ENCODE measurements at places on chromosomes 4 and X.

- DNase-seq: no peak
Observed at GRCh38 chr4:79227860-79228259, 98.0 kb downstream of the NAA11 start.

DNA sequence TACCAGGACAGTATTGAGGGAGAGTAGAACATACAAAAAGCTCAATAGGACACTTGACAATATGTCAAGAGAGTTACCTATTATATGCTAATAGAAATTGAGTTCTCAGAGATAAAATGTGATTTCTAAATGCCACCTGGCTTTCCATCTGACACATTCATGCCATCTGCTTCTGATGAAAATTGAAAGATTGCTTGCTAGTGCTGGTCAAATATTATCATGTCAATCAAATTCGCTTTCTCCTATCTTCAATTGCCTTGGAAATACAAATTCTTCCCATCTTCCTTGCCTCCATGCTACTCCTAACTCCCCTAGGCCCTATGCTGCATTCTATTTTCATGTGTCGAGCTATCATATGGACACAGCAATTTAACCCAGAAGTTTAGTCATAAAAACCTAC, 1076.9 kb downstream of the ARAP2 start:
- DNase-seq: no peak

- no peak for DNase-seq
Observed at GRCh38 chrX:123976706-123977316, 15.3 kb downstream of the STAG2 start.

GRCh38 chr4:98786866-98787265, 128.5 kb upstream of the TSPAN5 start:
- DNase-seq: no peak

- DNase-seq: no peak
Observed at GRCh38 chrX:29242856-29243255, 655.6 kb downstream of the IL1RAPL1 start.

DNA sequence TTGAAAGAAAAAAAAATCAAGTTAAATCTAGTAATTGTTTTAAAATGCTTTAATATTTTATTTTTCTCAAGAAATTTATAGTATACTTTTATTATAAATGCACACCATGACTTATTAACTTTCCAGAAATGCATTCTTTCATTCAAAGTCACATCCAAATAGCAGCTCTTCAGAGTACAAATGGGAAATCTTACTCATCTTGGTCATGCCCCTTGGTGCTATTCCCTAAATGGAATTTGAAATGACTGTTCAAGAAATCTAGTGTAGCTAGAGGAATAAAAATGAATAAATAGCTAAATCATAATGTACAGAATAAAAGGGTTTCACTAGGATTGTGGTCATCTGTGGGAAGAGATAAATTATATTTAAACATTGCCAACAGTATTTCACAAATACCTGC, 1139.7 kb downstream of the PCDH18 start:
- DNase-seq: no peak

DNA sequence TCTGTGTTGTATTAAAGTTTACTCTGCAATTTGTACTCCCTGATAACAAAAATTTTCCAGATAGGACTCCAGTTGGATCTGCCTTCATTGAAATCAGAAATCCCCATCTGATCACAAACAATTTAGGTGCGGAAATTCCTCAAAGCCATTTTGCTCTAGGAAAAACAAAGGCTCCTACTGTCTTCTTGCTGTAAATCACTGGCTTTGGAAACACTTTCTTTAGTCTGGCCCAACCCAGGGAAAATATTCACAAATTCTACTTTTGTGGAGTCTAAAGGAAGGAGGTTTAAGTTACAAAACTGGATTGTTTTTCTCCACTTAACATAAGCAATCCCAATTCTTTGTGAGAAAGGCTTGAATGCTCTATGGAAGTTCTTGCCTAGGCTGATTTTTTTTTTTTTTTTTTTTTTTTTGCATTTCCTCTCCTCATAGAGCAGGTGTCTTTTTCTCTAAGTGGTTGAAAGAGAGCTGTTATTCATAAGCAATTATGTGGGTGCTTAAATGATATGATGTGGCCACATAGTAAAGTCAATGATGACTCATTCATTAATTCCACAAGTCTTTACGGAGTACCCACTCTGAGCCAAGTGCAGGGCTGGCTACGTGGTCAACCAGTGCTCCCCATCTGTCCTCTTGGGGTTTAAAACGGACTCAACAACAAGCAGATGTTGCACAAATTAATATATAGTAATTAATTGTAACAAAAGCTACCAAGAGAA, 261.4 kb downstream of the LDB2 start:
- no peak for DNase-seq

DNA sequence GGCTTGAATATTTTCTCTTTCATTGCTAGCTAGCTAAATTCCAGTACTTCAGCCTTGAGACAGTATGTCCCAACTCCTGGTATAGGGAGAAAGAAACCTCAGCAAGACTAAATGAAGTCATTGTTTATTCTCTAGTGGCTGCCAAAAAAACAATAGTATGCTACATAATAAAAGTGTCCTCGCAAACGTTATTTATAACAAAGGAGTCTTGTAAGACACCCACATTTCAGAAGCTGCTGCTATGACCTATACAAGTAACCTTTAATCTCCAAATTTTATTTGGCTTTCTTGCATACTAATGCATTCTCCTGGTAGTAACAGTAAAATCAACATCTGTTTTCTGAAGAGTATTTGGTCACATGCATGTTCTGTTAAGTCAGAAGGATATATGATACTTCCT, 28.8 kb downstream of the NEK1 start:
- DNase-seq: no peak

DNA sequence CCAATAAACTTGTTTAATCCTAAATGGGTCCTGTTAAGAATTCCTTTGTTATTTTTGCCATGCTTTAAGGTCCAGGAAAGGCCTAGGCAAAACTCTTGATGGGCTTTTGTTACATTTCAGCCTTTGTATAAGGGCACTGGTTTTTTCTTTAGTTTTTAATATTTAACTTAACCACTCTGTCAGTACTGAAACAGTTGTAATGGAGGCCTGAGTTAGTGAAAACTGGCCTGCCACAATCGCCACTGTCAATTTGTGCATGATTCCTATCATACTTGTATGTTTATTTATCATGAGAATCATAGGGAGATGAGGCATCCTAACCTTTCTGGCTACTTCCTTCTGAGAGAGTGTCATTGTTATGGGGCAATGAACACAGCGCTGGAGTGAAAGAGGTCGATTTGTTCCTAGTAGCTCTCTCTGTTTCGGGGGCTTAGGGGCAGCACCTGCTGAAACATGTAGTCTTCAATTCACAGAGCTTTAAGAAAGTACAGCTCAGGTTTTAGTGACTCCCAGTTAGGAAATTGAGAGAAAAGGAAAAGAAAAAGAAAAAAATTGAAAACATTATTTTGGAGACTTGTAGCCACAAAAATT, 393.8 kb upstream of the FSTL5 start:
- DNase-seq: no peak

DNA sequence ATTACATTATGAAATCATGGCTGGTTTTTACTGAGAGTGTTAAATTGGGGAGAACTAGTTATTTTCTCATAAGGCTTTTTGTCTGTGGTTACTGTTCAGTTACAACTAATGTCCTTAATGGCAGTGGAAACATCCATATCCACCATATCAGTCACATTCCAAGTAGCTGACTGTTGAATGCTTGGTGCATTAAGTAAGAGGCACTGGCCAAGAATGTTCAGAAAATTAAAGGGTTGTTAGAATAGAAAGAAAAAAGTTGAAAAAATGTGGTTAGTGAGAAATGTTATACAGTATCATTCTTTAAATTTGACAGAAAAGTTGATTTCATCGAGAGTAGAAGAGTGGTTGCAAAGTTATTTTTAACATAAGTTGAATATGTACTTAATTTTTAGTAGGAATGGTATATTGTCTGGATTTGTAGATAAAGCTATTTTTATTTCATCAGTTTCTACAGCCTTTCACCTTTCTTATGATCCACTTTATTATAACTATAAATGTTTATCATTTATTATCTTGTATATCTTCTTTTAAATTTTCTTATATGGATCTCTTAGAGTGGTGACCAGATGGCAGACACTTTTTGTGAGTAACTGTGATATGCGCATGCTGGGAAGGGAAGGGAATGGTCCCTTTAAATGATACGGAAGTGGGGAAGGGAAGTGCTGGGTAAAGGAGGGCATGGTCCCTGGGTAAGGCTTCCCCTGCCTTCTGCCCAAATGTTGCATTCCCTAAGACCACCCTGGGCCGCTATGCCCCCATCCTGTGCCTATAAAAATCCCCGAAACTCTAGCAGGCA, 2407.1 kb downstream of the ARAP2 start:
- DNase-seq: no peak

GRCh38 chr4:116118221-116118620, 967.2 kb downstream of the TRAM1L1 start:
- no peak for DNase-seq

GRCh38 chr4:83272900-83273299, 11.7 kb downstream of the COQ2 start:
- no peak for DNase-seq

DNA sequence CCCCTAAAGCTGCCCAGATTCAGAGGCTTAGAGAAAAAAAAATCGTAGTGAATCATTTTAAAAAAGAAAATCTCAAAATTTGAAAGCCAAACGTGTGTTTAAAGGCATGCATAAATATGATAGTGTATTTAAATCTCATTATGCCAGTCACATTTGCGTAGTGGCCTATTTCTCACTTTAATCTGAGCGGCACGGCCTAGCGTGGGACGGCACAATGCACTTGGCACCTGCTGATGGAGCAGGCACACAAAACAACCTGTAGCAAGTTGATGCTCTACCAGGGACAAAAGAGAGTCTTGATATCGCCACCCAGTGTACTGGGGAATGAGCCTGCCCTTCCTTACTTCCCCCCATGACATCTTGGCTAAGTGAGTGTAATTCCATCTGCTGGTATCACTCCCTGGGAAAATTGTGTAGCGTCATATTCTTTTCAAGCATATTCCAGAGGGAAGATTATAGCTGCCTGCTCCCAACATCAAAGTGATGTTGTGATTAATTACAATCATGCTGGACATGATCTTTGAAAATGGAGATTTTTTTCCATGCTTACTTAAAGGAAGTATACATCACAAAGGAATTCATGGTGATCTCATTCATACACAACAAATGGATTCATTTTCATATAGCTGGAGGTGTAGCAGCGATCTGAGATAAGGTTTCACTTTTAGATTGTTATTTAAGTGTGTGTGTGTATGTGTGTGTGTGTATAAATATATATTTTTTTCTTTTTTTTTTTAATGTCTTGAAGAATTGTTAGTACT, 138.8 kb downstream of the DCTD start:
- DNase-seq: no peak

DNA sequence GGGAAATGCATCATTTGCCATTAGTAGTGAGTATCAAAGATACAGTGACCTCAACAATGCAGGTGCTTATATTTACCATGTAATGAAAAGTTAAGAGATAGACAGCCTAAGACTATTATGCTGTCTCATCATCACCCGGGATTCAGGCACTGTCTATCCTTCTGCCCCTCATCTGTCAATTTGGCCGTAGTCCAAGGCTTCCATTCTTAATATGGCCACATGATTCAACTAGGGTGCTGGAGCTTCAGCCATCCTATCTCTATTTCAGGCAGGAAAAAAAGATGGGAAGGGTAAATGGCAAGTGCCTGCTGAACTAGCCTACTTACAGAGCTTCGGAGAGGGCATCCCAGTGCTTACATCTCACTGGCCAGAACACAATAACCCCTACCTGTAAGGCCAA, 196.7 kb upstream of the LNX1 start:
- no peak for DNase-seq

DNA sequence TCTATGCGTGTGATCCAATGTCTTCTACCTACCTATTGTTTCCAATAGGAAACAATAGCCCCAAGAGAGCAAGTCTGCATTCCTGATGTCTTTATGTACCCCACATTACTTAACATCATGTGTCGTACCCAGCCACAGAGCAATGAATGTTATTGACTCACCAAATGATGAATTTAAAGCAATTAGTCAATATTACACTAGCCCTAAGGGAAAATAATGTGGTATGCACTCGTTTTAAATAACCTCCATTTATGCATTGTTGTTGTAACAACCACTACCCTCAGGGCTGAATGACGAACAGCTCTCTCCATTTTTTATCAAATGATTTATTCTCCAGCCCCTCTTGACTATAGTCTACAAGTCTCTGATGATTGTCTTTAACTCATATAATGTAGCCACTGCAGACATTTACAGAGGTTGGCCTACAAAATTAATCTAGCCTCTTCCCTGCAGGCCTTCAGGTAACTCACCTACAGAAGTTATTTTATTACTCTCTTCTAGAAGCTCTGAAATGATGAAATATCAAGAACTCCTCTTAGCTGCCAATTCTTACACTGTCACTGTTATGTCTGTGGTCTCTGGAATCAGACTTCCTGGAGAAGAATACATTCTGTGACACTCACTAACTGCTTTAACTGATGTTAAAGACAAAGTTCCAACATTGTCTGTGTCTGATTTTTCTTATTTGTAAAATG, 601.7 kb upstream of the GRIA3 start:
- DNase-seq: no peak

GRCh38 chr4:129149906-129150305, 54.0 kb downstream of the C4orf33 start:
- DNase-seq: no peak

- no peak for DNase-seq
Observed at GRCh38 chr4:77159806-77160205, 2.8 kb downstream of the CCNG2 start.

- no peak for DNase-seq
Observed at GRCh38 chrX:150643271-150643670, 49.9 kb upstream of the MTMR1 start.

GRCh38 chr4:40864531-40864930, 114.8 kb downstream of the NSUN7 start:
- no peak for DNase-seq

DNA sequence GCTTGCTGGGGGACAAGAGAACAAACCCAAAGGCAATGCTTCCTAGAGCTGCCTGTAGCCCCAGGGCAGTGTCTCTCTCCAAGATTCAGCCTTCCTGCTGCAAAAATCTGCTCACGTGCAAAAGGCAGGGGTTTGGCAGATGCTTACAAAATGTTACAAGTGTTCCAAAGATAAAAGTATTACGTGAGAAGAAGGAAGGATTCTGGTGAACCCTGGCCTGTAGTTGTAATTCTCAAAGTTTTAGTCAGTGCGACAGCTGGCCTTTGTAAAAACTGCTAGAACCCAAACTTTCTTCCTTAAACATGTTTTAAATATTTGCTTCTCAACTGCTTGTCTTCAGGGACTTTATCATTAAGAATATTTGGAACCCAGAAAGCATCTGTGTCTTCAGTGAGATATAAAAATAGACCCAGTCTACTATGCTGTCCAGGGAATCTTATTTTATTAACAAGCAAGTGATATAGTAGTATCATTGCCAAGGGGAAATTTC, 232.3 kb downstream of the FRMPD4 start:
- DNase-seq: no peak

- DNase-seq: no peak
Observed at GRCh38 chr4:53005808-53006207, 143.7 kb downstream of the RASL11B start.

- DNase-seq: no peak
Observed at GRCh38 chr4:76562836-76563453, 127.9 kb downstream of the SHROOM3 start.

GRCh38 chr4:135256111-135256510, 1054.5 kb upstream of the PABPC4L start:
- no peak for DNase-seq

Measured in Panc1 (cell line).